ENCODE measurements at places on chromosomes 12 and 14. TPM values are rescaled to one million over a fixed set of nuclear protein-coding genes. Genes with fewer than 3 reads are reported as not detected.

The APOF gene
- not detected for total RNA-seq

The GALC gene
- total RNA-seq, result 33.6 TPM

The SLC8A3 gene
- 28.4 TPM for total RNA-seq

The HRK gene
- 0.21 TPM for total RNA-seq

The KRT81 gene
- 0.41 TPM for total RNA-seq

The SLCO1C1 gene
- 4.0 TPM for total RNA-seq

The AQP5 gene
- 10.4 TPM for total RNA-seq

The SLC22A17 gene
- 30.5 TPM for total RNA-seq

The USP15 gene
- 97.9 TPM for total RNA-seq

The PAPOLA gene
- 138 TPM for total RNA-seq

The NAV3 gene
- 35.6 TPM for total RNA-seq

The TEAD4 gene
- 37.4 TPM for total RNA-seq

The TMEM229B gene
- total RNA-seq, result 1.6 TPM

The STXBP6 gene
- total RNA-seq, result 22.0 TPM

The OAS3 gene
- 8.8 TPM for total RNA-seq

The AKAP6 gene
- 230 TPM for total RNA-seq

The RASSF3 gene
- 31.2 TPM for total RNA-seq

The OLR1 gene
- 1.2 TPM for total RNA-seq

The ALDH1L2 gene
- 11.9 TPM for total RNA-seq

The NKX2-8 gene
- not detected for total RNA-seq

The ARMH4 gene
- 18.2 TPM for total RNA-seq

The PTHLH gene
- 3.4 TPM for total RNA-seq

The TAS2R9 gene
- not detected for total RNA-seq

The KRT85 gene
- total RNA-seq, result not detected

The ACOT4 gene
- not detected for total RNA-seq

The NANOG gene
- total RNA-seq, result not detected
